ENCODE measurements at places on chromosomes 1 and 21.

DNA sequence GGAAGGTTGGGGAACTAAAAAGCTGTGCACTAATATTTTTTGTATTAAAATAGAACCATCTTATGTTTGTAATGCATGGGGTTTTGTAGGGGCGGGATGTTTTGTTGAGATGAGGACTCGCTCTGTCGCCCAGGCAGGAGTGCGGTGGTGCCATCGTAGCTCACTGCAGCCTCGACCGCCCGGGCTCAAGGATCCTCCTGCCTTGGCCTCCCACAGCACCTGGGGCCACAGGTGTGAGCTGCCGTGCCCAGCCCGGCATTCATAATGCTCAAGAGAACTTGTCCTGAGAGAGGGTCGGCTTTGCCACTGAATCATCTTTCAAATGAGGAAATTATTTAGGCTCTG, 3.0 kb upstream of the C1orf159 start:
- DNase-seq: no peak

DNA sequence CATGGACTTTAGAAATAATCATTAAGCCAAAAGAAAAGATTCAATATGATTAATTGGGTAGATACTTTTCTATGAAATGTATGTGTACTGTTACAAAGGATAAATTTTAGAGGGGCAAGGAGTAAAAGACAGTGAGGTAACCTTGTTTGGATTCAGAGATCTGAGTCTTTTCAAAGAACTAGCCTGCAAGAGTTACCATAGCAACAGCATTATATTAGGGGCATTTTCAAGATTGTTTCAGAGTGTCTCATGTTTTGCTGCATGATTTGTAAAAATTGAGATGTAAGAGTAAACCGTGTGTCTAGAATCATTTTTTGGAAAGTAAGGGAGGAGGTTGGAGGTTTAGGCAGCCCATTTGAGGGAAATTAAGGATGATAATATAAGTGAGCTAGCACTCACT, 70.6 kb upstream of the KIAA1614 start:
- no peak for DNase-seq

DNA sequence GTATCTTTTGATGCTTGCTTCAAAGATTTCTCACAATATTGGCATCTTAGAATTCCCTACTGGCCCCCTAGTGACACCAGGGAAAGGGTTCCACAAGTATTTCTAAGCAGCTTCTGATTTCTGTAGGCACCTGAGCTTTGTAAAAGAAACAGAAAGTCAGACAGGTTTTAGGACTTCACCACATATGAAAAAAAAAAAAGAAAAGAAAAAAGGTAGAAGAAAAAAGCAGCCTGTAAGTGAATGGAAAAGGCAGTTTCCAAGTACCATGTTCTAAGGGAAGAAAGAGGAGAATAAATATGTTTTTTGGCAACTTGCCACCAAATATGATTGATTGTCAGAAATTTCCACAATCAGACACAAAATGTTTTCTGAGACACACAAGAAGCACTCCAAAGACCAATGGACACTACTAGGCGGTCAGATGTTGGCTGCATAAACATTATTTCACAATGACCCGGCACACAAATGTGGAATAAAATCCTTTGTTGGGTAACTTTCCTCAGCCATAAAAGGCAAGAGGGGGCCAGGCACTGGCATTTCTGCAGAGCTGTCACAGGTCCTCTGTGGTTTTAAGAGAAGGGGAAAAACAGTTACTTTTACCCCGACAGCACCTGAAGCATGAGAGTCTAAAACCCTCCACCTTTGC, 12.7 kb upstream of the CPLANE2 start:
- DNase-seq: no peak

DNA sequence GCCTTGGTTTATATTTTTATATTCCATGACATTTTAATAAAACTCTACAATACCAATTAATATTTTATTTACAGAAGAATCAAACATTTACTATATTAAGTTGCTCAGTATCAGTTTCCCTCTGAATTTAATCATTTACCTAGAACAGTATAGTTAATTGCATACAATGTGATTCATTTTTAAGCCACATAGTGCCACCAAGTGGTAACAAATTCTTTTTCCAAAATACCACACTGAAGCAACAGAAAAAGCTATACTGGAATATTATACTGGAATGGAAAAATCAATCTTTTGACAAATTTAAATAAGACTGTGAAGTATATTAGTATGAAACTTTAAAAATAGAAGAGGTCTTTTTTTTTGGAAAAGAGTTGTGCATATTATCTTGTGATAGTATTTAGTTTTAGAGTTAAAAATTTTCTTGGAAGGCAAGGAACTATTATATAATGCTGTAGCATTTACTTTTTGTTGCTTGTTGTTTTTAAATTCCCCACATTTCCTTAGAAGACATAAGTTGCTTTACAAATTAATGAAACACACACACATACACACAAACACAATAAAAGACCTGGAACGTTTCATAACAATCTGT, 57.3 kb downstream of the ZNF644 start:
- peak; percentile 24 for DNase-seq

DNA sequence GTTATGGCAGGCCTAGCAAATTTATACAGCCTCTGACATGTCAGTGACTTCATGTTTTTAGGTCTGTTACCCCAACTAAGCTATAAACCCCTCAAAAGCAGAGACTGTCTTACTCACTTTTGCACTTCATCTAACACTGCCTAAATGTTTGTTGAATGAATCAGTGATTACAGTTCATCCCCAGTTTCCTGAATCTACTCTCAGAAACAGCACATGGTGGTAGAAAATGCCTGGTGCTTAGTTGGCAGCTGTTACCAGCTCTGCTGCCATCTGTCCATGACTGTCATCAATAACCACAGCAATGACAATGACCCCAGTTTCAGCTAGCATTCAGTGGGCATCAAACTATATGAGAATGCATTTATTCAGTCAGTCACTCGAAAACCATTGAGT, 110.5 kb upstream of the SERBP1 start:
- no peak for DNase-seq

- DNase-seq: no peak
These were observed 790 bp downstream of the DNAJC6 start for GRCh38 chr1:65310078-65310587.

GRCh38 chr1:14367451-14367850, 231.0 kb upstream of the KAZN start:
- no peak for DNase-seq

DNA sequence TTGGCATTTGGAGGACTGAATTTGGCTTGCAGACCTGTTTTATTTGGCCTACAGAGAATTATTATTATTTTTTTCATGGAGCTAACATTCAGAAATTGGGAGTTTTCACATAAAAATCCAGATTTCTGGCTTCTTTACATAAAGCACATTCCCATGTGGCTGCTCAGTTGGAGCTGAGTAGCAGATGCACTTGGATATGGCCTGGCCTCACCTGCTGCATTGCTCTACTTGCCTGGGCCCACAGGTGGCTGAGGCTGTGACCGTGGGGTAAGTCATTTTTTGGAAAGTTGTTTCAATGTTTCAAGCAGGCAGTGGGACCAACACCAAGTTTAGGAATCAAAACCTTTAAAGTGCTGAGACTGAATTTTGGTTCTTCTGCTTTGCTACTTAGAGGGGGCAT, 56.7 kb downstream of the GADD45A start:
- DNase-seq: no peak

DNA sequence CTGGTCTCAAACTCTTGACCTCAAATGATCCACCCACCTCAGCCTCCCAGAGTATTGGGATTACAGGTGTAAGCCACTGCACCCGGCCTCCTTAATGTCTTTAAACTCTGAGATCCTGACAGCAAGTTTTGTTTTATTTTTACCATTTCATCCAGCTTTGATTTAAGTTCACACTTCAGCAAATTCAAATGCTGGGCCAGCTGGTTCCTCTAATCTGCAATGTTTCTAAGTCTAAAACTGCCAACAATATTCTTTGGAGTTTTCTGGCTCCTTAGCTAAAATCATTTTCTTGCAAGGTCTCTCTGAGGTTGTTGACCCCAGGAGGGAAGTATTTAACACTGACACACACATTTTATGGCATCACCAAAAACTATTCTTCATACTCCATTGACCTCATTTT, 72.0 kb upstream of the COL24A1 start:
- DNase-seq: no peak

DNA sequence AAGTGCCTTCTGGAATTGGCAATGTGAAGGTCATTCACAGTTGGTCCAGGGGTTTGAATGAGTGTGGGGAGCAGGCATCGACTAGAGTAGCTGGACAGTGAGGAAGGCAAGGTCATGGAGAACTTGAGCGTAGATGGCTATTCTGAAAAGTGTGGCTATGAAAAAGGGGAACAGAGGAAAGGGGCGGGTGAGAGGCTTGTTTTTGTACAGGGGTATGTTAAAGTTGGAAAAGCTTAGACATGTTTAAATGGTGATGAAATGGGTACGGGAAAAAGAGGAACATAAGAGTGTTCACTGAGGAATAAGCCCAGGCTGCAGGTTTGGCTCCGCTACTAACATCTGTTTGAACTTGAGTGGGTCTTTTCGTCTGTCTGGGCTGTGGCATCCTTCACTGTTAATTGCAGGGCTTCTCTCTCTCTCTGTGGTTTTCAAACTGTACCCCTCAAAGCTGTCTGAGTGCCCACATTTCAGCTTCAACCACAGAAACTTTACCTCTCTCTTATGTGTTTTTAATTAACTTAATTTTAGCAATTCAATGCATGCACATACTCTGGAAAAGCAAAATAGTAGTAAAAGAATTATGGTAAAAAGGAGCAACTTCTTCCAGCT, 70.8 kb upstream of the COA6 start:
- no peak for DNase-seq

DNA sequence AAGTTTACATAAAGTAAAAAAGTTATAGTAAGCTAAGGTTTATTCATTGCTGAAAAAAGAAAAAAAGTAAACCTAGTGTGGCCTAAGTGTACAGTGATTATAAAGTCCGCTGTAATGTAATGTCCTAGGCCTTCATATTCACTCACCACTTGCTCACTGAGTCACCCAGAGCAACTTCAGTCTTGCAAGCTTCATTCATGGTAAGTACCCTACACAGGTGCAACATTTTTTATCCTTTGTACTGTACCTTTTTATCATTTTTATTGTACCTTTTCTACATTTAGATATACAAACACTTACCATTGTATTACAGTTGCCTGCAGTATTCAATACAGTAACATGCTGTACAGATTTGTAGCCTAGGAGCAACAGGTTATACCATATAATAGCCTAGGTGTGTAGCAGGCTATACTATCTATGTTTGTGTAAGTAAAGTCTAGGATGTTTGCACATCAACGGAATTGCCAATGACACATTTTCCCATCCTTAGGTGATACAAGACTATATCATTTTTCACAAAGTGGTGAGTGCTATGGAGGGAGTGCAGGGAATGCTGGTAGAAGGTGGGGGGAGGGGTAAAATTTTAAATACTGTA, 58.0 kb upstream of the DMRTA2 start:
- no peak for DNase-seq

DNA sequence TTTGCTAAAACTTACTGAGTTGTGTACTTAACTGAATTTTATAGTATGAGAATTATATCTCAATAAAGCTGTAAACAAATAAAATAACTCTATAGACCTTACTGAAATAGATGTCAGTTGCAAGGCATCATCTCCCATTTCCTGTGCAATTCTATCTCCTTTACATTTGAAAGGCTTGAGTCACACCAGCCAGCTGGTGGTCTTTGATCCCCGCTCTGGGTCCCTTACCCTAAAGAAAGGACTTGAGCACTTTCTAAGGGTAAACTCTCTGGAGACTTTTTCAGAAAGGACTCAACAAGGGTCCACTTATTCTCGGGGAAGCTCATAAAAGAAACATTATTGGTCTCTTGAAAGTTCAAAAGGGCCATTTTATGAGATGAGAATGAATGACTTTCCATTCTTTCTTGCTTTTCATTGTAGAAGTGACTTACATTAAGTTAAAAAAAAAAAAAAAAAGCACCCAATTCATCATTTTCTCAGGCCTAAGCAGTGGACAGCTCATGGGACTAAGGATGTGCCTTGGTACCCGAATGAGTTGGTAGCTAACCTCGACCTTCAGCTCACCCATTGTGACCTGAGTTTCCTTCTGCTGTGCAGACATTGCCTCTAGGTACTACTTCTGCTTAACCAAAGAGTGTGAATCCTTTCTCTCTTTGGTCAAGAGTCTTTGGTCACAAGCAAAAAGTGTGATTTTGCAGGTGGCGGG, 147.0 kb upstream of the COA6 start:
- DNase-seq: no peak

DNA sequence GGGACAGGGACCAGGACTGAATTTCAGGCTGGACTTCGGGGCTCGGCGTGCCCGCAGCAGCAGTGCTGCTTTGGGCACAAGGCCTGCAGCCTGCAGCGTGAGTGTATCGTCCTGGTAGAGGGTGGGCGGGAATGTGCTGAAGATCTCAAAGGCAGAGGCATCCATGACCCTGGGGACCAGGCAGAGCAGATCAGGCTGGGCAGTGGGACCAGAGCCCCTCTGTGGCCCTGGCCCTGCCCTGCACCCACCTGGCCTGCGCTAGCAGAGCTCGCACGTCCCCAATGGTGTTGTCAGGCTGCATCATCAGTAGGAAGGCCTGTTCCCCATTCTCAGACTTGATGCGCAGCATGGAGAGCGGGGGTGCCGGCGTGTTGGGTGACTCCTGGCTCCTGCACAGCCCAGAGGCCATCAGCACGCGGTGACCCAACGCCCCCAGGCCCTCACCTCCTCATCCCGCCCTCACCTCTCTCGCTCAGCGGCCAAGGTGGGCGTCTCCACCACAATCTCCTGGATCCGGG, 2.6 kb downstream of the SH3BGRL3 start:
- DNase-seq: no peak

DNA sequence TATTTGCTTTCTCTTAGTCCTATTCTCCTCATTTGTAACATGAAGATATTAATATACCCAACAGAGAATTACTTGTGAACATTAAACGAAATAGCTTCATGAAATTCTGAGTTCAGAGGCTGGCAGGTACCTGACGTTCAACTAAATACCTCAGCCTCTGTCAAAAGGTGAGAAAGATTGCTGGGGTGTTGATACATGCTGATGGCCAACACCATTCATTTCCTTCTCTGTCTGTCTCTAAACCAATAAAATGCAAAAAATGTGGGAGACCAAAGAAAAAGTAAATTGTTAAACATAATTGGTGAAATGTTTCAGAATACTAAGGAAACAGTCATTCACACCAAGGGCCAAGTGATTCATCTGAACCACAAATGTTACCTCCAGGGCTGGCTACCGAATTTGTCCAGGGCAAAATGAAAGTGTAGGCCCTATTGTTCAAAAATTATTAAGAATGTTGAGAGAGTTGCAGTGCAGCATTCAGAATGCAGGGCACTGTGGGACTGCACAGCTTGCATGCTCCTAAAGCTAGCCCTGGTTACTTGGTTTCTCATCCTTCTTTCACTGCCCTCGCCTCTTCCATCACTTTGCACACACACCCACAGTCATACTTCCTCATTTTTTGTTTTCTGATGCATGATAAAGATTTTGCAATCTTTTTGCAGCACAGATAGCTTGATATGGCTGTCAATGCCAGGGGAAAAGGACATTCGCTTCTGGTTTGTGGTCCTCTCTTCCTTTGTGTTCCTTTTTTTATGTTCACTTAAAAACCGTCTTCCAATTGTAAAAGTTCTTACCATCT, 414.3 kb upstream of the NR5A2 start:
- DNase-seq: no peak

- no peak for DNase-seq
These were observed 201.1 kb downstream of the ROR1 start for GRCh38 chr1:63974966-63975365.

GRCh38 chr1:154783976-154784375, 86.1 kb downstream of the KCNN3 start:
- no peak for DNase-seq

GRCh38 chr1:10082785-10083479, 50.2 kb downstream of the UBE4B start:
- no peak for DNase-seq
